ENCODE measurements at places on chromosomes 13 and 19.

GRCh38 chr19:6540918-6541689, 10.3 kb downstream of the TNFSF9 start:
- H3K4me1 ChIP-seq, result no peaks in the 10 kb centered on the region
- no peak for DNase-seq
- H3K36me3 ChIP-seq, result peaks cover under 1% of the 10 kb centered on the region
- peaks cover 16% of the 10 kb centered on the region for H3K27me3 ChIP-seq
- H3K4me3 ChIP-seq, result no peak overlapping the region
- H3K27ac ChIP-seq, result no peak overlapping the region

- H3K27me3 ChIP-seq, result no peaks in the 10 kb centered on the region
- H3K36me3 ChIP-seq, result no peaks in the 10 kb centered on the region
- H3K27ac ChIP-seq, result no peak overlapping the region
- peaks cover 9% of the 10 kb centered on the region for H3K4me1 ChIP-seq
- DNase-seq, result no peak
Observed at GRCh38 chr13:101291646-101292515, 124.4 kb downstream of the NALCN start.

GRCh38 chr13:74114202-74114601, 20.0 kb downstream of the KLF12 start:
- H3K36me3 ChIP-seq, result peaks cover 38% of the 10 kb centered on the region
- H3K27ac ChIP-seq, result no peak overlapping the region
- no peak for DNase-seq
- H3K4me3 ChIP-seq, result no peak overlapping the region
- peaks cover 21% of the 10 kb centered on the region for H3K4me1 ChIP-seq
- no peaks in the 10 kb centered on the region for H3K27me3 ChIP-seq

DNA sequence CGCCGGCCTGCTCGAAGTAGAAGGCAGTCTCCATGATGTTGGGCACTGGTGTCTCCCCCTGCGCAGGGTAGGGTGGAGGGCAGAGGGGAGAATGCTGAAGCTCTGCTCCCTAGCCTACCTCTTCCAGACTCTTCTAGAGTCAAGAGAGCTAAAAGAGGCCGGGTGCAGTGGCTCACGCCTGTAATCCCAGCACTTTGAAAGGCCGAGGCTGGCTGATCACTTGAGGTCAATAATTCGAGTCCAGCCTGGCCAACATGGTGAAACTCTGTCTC, 10.2 kb downstream of the RSPH6A start:
- no peaks in the 10 kb centered on the region for H3K36me3 ChIP-seq
- no peaks in the 10 kb centered on the region for H3K27me3 ChIP-seq
- DNase-seq, result no peak
- peaks cover 5% of the 10 kb centered on the region for H3K4me1 ChIP-seq
- H3K27ac ChIP-seq, result no peak overlapping the region

DNA sequence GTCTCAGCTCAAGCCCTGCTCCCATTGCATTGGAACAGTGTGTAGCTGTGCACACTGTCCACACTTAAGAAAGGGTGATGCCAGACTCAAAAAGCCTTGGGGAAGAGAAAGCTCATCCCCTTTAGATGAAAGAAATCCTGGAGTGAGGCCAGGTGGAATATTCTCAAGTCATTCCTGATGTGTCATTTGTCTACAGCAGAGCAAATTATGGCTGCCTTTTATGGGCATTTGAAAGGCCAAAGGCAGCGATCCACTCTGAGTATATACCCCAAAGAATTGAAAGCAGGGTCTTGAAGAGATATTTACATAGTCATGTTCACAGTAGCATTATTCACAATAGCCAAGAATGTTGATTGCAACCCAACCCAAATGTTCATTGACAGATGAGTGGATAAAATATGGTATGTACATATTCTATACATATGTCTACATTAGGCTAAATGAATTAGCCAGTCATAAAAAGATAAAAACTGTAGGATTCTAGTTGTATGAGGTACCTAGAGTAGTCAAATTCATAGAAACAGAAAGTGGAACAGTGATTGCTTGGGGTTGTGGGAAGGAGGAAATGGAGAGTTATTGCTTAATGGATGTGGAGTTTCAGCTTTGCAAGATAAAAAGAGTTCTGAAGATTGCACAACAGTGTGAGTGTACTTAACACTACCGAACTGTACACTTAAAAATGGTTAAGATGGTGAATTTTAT, 214.9 kb downstream of the KCNRG start:
- no peak overlapping the region for H3K27ac ChIP-seq
- DNase-seq, result no peak
- H3K4me1 ChIP-seq, result peaks cover 9% of the 10 kb centered on the region
- H3K27me3 ChIP-seq, result no peaks in the 10 kb centered on the region
- H3K4me3 ChIP-seq, result no peak overlapping the region

GRCh38 chr13:111422348-111422747, 101.9 kb downstream of the TEX29 start:
- no peak overlapping the region for H3K27ac ChIP-seq
- H3K27me3 ChIP-seq, result peaks cover 19% of the 10 kb centered on the region
- no peak for DNase-seq
- H3K36me3 ChIP-seq, result no peaks in the 10 kb centered on the region
- no peak overlapping the region for H3K4me3 ChIP-seq
- no peaks in the 10 kb centered on the region for H3K4me1 ChIP-seq

DNA sequence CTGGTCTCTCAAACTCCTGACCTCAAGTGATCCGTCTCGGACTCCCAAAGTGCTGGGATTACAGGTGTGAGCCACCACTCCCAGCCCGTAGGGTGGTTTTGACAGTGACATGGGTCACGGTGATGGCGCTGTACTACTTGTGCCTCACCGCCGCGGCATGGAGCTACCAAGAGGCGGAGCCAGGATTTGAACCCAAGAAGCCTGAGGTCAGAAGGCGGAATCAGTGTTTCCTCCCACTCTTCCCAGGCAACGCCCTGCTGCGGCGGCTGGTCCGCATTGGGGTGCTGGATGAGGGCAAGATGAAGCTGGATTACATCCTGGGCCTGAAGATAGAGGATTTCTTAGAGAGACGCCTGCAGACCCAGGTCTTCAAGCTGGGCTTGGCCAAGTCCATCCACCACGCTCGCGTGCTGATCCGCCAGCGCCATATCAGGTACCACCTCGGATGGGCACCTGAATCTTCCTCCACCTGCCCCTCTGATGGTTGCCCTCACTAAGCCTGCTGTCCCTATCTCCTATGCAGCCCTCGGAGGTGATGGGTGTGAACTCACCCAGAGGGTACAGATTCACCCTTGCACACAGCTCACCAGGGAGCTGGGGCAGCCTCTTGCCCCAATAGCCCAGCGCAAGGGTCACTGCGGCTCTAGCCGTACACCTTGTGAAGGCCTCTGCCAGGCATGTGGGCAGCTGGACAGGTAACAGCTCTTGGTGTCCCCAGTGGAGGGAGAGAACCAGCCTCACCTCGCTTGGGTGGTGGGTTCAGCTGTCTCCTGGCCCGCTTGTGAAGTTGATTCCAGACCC, 5.6 kb downstream of the RPS9 start:
- peaks cover 75% of the 10 kb centered on the region for H3K4me1 ChIP-seq
- peaks cover 54% of the 10 kb centered on the region for H3K36me3 ChIP-seq
- no peak for DNase-seq
- peak overlapping the region; percentile 99 for H3K4me3 ChIP-seq
- no peak overlapping the region for H3K27ac ChIP-seq
- H3K27me3 ChIP-seq, result peaks cover 19% of the 10 kb centered on the region

GRCh38 chr13:106657104-106657503, 89.2 kb upstream of the ARGLU1 start:
- no peak overlapping the region for H3K27ac ChIP-seq
- H3K4me3 ChIP-seq, result no peak overlapping the region
- no peak for DNase-seq
- H3K27me3 ChIP-seq, result no peaks in the 10 kb centered on the region
- no peaks in the 10 kb centered on the region for H3K36me3 ChIP-seq
- peaks cover 15% of the 10 kb centered on the region for H3K4me1 ChIP-seq

- DNase-seq, result no peak
- H3K36me3 ChIP-seq, result peaks cover 2% of the 10 kb centered on the region
Observed at GRCh38 chr19:996051-996838, 4.0 kb upstream of the GRIN3B start.

GRCh38 chr13:75685239-75685697, 49.1 kb downstream of the LMO7 start:
- H3K4me3 ChIP-seq, result no peak overlapping the region
- no peaks in the 10 kb centered on the region for H3K36me3 ChIP-seq
- no peaks in the 10 kb centered on the region for H3K4me1 ChIP-seq
- DNase-seq, result no peak

DNA sequence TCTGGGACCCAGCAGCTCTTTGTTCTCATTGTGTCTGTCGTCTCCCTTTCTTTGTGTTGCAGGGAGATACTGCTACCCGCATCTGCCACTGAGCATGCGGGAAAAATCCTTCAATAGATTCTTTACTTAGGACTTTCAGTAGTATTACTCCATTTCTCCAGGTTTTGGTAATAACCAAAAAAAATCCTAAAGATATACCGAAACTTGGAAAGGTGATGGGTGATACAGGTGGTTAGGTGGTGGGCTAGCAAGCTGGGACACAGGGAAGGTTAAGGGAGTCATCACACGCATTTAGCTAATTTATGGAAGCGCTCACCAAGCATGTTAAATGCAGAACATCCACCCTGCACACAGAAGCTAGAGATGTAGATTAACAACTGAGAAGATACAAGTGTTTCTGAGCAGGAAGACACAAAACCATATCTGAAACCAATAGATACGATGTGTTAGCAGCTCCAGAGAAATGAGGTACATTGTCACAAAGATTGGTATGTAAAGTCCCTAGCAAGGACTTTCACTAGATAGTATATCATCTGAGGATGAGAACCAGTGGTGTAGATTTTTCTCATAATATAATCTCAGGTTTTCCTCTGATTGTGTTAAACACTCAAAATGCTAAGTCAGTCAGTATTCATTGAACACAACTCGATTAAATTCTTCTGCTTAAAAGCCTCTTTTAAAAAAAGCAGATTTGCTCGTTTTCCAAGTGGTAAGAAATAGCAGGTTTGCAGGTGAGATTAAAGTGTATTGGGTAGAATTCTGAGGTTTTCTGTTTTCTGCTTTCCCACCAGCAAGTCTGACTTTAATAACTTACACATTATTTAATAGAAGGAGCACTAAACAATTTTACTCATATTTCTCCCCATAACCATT, 1.2 kb upstream of the SLAIN1 start:
- peak overlapping the region; percentile 87 for H3K4me3 ChIP-seq
- H3K4me1 ChIP-seq, result peaks cover 59% of the 10 kb centered on the region
- no peak overlapping the region for H3K27ac ChIP-seq
- DNase-seq, result no peak
- H3K36me3 ChIP-seq, result no peaks in the 10 kb centered on the region

- no peaks in the 10 kb centered on the region for H3K27me3 ChIP-seq
- H3K27ac ChIP-seq, result peak overlapping the region; percentile 93
- H3K36me3 ChIP-seq, result no peaks in the 10 kb centered on the region
- no peak for DNase-seq
Observed at GRCh38 chr19:33396701-33397535, 23.4 kb downstream of the CEBPG start.

DNA sequence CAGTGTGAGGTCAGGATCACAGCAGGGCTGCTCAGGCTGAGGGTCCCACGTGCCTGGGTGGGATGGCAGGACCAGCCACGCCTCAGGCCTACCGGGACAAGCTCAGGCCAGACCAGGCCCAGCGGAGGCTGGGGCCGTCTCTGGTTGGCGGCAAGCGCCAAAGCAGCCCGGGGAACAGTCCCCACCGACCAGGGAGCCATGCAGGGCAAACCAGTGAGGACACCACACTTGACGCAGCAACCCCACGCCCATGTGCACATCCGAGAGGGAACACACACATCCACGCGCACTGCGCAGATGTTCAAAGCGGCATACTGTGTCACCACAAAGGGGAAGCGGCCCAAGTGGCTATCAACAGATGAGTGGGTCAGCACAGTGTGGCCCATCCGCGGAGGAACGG, 15.2 kb downstream of the IZUMO4 start:
- no peak for DNase-seq
- H3K4me1 ChIP-seq, result no peaks in the 10 kb centered on the region
- H3K27ac ChIP-seq, result no peak overlapping the region

GRCh38 chr13:33229446-33230177, 55.9 kb downstream of the STARD13 start:
- peak overlapping the region; percentile 70 for H3K4me3 ChIP-seq
- H3K4me1 ChIP-seq, result peaks cover 48% of the 10 kb centered on the region
- H3K27me3 ChIP-seq, result no peaks in the 10 kb centered on the region
- H3K36me3 ChIP-seq, result peaks cover 22% of the 10 kb centered on the region
- peak; percentile 20 for DNase-seq

GRCh38 chr19:14072535-14073260, at the start of gene MISP3:
Gene MISP3 (plus strand): TSS chr19:14072786. CDS start chr19:14073310, 524 bp downstream.
- no peak for DNase-seq
- peaks cover 14% of the 10 kb centered on the region for H3K4me1 ChIP-seq
- peak within 1 kb of the TSS; percentile 88 for H3K4me3 ChIP-seq
- no peak within 1 kb of the TSS for H3K27ac ChIP-seq

GRCh38 chr13:105471673-105472072, 1063.8 kb downstream of the EFNB2 start:
- peak overlapping the region; percentile 8 for H3K27ac ChIP-seq
- H3K4me3 ChIP-seq, result no peak overlapping the region
- peaks cover 17% of the 10 kb centered on the region for H3K4me1 ChIP-seq
- H3K27me3 ChIP-seq, result no peaks in the 10 kb centered on the region
- no peaks in the 10 kb centered on the region for H3K36me3 ChIP-seq
- DNase-seq, result no peak

- DNase-seq, result no peak
- peaks cover 8% of the 10 kb centered on the region for H3K4me1 ChIP-seq
- H3K36me3 ChIP-seq, result no peaks in the 10 kb centered on the region
- H3K27me3 ChIP-seq, result no peaks in the 10 kb centered on the region
Observed at GRCh38 chr13:100069278-100069677, 19.6 kb upstream of the PCCA start.

GRCh38 chr13:57437587-57437986, 194.0 kb upstream of the PCDH17 start:
- no peak overlapping the region for H3K27ac ChIP-seq
- DNase-seq, result no peak
- H3K27me3 ChIP-seq, result no peaks in the 10 kb centered on the region

DNA sequence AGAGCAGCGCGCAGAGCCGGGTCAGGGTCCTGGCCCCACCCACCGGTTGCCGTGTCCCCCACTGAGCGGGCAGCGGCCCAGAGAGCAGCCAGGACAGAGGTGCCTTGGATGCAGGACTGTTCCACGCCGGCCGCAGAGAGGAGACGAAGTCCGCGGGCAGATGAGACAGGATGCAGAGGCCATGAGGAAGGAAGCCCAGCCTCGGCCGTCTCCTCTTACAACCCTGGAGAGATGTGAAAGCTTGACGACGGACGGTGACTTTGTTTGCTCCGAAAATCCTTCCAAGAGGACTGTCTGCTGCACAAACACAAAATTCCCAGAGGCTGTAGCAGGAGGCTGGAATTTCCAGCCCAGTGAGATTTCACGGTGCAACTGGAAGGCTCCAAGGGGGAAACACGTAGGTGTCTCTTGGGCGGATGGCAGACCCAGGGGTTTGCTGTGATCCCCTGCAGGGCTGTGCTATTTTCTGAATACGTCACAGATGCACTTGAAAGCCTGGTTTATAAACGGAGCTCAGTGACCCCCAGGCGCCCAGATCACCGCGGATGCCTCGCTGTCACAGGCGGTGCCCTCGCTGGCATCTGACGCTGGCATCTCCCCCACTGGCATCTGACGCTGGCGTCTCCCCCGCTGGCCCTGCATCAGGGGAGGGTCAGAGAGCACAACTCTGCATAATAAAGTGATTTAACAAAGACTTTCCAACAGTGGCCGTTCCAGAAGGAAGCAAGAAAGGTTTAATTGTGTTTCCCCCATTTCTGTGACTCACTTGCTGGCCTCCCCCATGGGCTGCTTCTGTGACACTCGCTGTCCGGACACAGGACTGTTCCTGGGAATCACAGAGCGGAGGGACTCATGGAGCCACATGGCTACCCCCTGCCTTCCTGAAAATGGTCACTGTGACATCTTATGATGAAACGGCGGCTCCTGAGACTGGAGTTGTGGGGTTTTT, 62.0 kb upstream of the C13orf46 start:
- H3K4me1 ChIP-seq, result peaks cover 62% of the 10 kb centered on the region
- H3K27ac ChIP-seq, result peak overlapping the region; percentile 81
- no peak for DNase-seq
- H3K36me3 ChIP-seq, result peaks cover 14% of the 10 kb centered on the region
- no peaks in the 10 kb centered on the region for H3K27me3 ChIP-seq
- H3K4me3 ChIP-seq, result peak overlapping the region; percentile 51

All from neural crest cell (in vitro differentiated cells).